ENCODE measurements at places on chromosomes 3 and 15. TPM values are rescaled to one million over a fixed set of nuclear protein-coding genes. Genes with fewer than 3 reads are reported as not detected.

GRCh38 chr15:41568350-41569017, 9.5 kb downstream of the TYRO3 start:
- DNase-seq = no peak

DNA sequence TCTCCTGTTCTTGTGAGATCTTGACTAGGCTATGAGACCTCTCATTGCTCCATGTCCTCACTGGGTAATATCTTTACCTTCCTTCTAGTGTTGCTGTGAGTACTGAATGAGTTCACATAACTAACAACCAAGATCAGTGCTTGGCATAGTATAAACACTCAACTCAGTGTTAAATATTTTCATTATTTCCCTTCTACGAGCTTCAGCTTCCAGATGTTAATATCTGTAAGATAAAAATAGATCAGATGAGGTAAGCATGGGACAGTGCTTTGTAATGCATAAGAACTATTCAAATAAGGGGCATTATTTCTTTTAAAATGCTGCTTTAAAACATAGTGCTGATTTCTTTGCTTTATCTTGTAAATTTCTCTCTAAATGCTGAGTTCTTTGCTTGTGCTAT, 130.8 kb downstream of the DIPK2A start:
- DNase-seq = no peak

DNA sequence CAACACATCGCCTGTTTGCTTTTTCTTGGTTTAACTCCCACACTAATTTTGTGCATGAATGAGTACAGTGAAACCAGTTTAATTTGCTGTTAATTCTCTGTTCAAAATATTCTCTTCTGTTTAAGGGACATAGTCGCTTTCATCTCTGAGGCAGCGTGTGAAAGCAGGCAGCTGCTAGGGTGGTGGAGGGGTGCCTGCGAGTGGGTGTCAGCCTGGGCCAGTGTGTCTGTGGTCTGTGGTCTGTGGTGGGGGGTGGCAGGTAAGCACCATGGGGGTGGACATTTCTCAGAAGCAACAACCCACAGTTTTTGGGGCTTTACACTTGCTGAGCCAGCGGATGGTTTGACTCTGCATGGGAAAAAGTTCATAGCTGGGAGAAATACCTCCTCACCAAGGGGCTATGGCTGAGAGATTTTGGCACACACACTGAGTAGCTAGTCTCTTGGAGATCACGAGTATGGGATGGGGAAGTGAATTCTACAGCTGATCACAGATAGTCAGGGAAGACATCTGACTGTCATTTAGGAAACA, 109.2 kb downstream of the EPHB1 start:
- DNase-seq = peak; percentile 5

- DNase-seq = no peak
These were observed 34.3 kb downstream of the DENND6A start for GRCh38 chr3:57658536-57658935.

- DNase-seq = no peak
These were observed 98.1 kb upstream of the ACP3 start for GRCh38 chr3:132218817-132219755.

DNA sequence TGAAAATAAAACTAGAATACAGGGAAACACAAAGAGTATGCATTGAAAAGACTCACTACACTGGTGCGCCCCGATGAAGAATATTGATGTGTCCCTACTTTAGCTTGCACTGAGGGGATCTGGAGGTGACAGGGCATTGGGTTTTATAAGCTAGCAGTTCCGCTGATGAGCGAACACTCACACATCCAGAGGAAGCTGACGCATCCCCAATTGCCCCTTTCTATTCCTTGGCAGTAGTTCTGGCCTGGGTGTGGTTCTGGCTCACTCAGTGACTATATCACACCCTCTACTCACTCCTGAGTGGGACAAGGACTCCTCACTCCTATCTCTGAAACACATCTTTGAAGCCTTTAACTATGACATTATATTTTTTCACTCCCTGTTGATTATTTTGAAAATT, 71.0 kb downstream of the B3GNT5 start:
- no peak for DNase-seq

GRCh38 chr3:42983927-42984326, 4.8 kb downstream of the GASK1A start:
- no peak for DNase-seq

GRCh38 chr15:64991536-64992135, 1.9 kb upstream of the SPG21 start:
- no peak for DNase-seq

The SNX22 gene
- total RNA-seq = 0.47 TPM

The NAALADL2 gene
- not detected for total RNA-seq

The DPPA4 gene
- 0.29 TPM for total RNA-seq
